ENCODE measurements at places on chromosomes 11 and 22.

DNA sequence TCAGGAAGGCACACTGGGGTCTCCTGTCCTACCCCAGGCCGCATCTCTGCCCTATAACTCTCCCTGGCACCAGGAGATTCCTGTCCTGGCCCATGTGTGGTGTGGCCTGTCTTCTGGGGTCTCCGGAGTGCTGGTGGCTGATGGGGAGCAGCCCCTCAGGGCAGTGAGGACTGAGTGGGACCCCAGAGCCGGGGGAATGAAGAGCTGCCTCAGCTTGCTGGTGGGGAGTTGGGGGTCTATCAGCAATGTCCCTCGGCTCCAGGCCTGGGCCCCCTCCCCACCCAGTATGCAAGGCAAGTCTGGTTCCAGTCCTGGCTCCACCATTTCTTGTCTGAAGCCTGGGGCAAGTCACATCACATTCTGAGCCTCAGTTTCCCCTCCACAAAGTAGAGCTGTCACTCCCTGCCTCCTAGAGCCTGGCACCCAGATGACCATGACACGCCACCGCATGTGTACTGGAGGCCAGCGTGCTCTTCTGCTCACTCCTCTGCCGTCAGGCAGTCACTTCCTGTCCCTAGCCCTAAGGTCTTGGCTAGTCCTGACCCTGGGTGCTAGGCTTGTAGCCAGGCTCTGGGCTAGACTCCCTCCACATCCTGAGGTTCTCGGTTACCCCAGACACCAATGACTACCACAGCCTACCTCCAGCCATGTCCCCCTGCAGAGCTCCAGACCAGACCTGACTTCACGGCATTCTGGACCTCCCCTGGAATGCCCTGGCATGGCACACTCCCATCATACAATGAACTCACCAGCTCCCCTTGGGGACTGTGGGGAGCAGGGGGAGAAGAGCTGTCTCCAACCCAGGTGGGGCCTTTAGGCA lies 12.8 kb downstream of the ARAP1 start:
- DNase-seq = no peak

GRCh38 chr11:19419808-19420207 lies 179.1 kb upstream of the E2F8 start:
- no peak for DNase-seq

DNA sequence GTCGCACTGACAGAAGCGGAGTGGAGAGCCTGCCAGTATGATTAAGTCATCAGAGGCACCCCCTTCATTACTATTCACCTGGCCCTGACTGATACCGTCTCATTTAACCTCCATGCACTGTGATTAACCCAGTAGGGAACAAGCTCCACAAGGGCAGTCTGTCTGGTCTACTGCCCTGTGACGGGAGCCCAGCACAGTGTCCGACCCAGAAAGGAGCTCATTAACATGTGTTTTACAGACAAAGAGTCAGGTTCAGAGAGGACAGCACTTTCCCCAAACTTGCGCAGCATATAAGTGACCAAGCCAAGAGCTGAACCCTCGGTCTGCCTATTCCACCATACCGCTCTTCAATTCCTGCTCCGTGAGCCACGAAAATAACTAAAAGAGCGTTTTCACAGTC lies 129.5 kb downstream of the RRAS2 start:
- DNase-seq = no peak

DNA sequence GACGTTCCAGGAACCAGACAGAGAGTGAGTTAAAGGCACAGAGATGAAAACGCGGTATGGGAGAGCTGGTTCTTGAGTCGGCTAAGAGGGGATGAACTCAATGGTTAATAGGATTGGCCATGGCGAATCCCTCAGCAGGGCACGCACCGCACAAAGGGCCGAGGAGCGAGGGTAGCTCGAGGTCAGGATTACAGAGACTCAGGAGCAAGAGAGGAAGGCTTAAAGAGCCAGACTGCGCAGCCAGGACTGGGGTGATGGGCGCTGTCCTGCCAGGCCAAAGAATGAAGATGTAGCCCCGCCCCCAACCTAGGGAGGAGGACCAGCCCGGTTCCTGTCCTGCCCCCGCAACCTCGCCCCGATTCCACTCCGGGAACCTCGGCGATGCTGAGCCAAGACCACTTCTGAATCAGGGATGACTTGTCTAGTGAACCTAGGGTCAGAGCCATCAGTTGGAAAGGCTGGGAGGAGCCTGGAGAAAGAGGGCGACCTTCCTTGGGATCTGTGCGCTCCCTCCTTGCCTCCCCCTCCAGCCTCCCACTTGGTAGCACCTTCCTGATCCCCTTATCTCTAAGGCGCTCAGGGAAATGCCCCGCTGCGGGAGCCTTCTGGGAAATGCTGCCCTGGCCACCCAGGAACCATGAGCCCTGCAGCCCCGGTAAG lies at the start of gene PLEKHB1:
TSS of gene PLEKHB1 (plus strand) at position 610 of the 660 bp plus-strand sequence. CDS start at position 638, 28 bp downstream.
- no peak for DNase-seq

DNA sequence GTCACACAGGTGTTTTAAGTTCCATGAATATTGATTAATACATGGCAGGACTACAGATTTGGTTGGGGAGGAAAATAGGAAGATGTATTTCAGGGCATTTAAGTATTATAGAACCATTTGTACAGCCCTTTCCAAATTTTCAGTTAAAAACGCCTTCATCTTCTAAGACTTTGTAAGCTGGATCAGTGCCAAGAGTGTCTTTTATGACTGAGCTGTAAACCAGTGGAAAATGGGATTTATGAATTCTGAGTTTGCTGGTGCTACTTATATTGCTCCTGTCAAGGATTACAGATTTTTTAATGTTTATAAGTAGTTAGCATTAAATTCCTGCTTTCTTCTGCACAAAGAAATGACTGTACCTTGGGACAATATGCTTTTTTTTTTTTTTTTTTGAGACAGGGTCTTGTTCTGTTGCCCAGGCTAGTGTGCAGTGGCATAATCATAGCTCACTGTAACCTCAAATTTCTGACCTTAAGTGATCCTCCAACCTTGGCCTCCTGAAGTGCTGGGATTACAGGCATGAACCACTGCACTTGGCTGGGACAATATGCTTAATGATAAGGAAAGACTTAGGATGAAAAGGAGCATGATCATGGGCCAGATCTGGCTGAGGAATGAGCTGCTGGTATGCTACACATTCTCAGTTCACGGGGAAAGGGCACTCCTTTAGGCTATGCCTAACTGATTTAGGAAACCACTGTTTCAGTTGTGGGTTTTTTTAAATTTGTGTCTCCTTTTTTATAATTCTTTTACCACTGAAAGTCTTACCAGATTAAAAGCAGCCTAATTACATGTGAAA lies 113.6 kb upstream of the MTNR1B start:
- DNase-seq = no peak

- DNase-seq = no peak
Measured at GRCh38 chr11:61353131-61354067, 8.3 kb downstream of the CYB561A3 start.

GRCh38 chr11:19370100-19370861 lies 129.5 kb upstream of the E2F8 start:
- DNase-seq = no peak

DNA sequence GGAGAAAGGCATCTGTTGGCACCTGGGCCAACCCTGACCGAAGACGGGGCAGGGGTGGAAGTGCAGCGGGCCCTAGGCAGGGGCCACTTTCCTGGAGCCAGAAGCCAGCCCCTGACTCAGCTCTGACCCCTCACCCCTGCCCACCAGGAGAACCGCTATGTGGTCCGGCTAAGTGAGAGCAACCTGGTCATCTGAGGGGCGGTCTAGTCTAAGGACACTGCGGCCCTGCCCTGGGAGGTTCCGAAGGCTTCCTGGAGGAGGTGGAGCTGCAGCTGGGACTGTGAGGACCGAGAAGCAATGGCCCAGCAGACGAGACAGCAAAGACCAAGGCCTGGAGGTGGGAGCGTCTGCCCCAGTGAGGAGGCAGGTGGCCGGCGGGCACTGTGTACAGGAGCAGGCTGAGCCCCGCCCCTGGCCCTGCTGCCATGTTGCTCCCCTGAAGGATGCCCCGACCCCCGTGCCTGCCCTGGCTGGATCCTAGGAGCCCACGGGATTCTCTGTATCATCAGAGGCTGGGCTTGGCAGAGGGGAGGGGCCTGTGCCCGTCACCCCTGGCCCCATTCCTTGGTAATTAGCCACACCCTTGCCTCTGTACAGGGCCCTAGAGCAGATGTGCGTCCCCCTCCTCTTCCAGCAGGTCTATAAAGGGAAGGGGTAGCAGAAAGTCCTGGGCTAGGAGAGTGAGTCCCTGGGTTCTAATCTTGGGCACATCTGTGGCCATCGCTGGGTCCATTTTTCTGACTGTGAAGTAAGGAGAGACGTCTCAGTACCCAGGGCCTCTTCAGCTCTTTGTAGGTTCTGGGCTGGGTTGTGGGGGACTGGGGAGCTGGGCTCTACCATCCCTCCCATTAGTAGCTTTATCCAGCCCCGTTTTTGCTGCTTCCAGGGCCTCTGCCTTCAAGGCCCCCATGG lies 19.4 kb downstream of the RELT start:
- no peak for DNase-seq

DNA sequence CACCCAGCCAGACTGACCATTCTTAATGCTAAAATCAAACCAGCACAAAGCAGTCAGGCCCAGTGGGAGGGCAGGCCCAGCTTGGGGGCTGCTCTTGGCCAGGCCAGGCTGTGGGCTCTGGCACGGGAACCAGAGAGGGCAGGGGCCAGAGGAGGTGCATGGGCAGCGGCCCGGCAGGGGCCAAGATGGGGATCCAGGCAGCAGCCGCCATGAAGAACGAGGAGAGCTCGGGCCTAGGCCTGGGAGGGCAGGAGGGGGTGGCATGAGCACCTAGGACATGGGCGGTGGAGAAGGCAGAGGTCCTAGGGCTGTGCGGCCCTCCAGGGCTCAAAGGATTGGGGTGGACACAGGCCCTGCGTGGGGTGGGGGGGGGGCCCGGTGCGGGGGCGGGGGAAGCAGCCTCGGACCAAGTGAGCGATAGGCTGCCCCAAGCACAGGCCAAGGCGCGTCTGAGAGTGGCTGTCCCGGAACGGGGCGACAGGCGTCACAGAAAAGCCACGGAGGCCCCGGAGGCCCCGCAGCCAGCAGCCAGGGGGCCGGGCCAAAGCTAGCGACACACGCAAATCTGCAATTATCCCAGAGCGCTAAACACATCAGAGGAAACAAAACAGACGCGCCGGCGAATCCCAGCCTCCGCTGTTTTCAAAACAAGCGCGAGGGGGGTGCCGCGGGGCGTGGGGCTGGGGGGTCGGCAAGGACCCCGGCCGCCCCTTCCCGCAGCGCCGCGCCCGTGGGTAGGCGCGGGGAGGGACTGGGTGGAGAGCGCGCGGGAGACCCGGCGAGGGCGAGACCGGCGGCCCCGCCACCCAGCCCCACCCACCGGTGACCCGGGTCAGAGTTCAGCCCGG lies 8.3 kb downstream of the PLXNB2 start:
- DNase-seq = no peak

Data from GM12891 (cell line).